ENCODE measurements at places on chromosomes 12 and 14. TPM values are rescaled to one million over a fixed set of nuclear protein-coding genes. Genes with fewer than 3 reads are reported as not detected.

DNA sequence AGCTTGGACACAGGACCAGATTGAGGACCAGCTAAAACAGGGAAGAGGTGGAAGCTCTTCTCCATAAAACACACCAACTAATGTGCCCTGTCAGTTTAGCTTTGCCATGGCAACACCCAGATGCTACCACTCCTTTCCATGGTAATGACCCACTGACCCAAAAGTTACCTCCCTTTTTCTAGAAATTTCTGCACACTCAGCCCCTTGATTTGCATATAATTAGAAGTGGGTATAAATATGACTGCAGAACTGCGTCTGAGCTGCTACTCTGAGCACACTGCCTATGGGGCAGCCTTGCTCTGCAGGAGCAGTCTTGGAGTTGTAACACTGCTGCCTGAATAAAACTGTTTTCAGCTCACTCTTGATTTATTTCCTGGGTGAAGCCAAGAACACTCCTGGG, 3.2 kb upstream of the TDG start:
- DNase-seq, result no peak

DNA sequence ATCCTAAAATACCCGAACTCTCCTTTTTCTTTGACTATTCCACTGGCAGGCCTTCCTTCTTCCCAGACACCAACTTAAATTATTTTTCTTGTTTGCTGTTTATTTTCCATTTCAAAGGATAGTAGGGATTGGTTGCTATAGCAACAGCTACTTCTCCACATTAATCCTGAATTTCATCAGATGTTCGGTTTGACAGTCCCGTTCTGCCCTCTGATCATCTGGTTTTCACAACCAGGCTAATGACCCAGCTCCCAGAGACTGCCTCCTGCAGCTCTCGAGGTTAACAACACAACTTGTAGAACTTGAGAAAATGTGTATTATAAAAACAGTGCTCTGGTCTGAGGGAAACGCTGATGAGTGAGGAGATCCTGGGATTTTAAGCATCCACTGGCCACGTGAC, 45.5 kb downstream of the NUAK1 start:
- no peak for DNase-seq

GRCh38 chr12:51823875-51824565, 24.5 kb downstream of the FIGNL2 start:
- peak; percentile 70 for DNase-seq

- no peak for DNase-seq
Measured at GRCh38 chr14:76937181-76938091, 91.1 kb downstream of the IRF2BPL start.

DNA sequence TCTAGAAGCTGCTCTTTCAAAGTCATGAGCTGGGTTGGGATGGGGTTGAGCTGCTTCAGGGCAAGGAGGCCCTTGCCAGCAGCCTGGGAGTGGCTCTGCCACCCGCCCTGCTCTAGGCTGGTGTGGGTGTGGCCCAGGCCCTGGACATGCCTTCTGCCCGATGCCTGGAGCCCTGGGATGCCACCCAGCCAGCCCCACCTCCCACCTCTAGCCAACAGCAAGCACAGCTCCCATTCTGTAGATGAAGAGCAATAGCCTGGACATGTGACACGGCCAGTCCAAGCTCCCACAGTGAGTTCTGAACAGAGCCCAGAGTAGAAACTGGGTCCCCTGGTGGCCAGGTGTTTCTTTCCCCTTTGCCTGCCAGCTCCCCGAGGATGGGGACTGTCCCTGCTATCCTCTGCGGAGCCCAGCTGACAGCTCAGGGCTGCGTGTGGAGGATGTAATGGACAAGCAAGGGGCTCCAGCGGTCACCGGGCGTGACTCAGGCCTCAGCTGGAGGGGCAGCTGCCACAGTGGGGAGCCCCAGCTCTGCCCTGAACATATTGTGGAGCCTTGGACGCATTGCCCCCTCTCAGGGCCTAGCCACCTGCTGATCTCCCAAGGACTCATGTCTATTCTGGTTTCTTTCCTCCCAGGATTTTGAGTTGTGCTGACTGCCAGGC, 165.2 kb downstream of the TSPAN9 start:
- no peak for DNase-seq

GRCh38 chr14:103163199-103163598, 39.9 kb downstream of the TNFAIP2 start:
- no peak for DNase-seq

The ESRRB gene
- not detected for total RNA-seq

The HHIPL1 gene
- 1.8 TPM for total RNA-seq
